Left renal pelvis (tissue), 4 donors: ENCODE measurements at places on chromosomes 16 and 17. TPM values are rescaled to one million over a fixed set of nuclear protein-coding genes. Genes with fewer than 3 reads are reported as not detected.

TLCD3B gene
- polyA plus RNA-seq = 1.2 TPM

MT1F gene
- polyA plus RNA-seq = 46.6 TPM

KRT37 gene
- polyA plus RNA-seq = not detected

RDM1 gene
- 3.6 TPM for polyA plus RNA-seq

C1QTNF8 gene
- polyA plus RNA-seq = not detected
